ENCODE measurements at places on chromosomes 13 and 19. TPM values are rescaled to one million over a fixed set of nuclear protein-coding genes. Genes with fewer than 3 reads are reported as not detected.

DNA sequence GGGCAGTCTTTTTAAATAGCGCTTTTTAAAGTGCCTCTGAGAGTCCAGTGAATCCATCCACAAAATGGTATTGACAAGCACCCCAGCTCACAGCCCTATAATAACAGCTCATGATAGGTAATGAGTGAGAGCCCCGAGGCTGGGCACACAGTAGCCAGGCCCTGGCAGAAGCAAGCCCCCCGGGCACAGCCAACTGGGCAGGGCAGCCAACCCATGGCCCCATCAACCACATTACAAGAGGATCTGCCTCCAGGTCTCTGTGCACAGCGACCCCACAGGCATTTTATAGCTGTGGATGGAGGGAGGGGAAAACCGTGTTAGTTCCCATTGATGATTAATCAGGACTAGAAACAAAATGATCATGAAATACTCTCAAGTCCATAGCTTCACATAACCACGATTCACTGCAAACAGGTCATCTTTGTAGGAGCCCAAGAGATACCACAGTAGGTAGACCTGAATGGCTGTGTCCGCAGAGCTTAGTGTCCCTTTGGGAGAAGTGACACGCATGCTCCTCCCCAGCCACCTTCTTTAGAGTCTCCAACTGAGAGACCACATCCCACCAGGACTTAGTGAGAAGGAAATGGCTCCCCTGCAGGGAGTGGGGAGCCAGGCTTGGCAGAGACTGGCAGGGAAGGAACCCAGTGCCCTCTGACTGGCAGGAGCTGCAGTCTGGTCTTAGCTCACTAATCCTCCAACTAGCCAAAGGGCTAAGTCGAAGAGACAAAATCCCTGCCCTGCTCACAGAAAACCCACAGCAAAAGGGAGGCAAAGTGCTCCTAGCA, 4.3 kb upstream of the VSTM2B start:
- no peak overlapping the region for H3K27ac ChIP-seq
- no peaks in the 10 kb centered on the region for H3K36me3 ChIP-seq
- no peak for DNase-seq
- peaks cover 31% of the 10 kb centered on the region for H3K27me3 ChIP-seq

- no peaks in the 10 kb centered on the region for H3K4me1 ChIP-seq
- no peak overlapping the region for H3K27ac ChIP-seq
- no peak for DNase-seq
Measured at GRCh38 chr19:52474351-52475127, 21.2 kb downstream of the ZNF578 start.

DNA sequence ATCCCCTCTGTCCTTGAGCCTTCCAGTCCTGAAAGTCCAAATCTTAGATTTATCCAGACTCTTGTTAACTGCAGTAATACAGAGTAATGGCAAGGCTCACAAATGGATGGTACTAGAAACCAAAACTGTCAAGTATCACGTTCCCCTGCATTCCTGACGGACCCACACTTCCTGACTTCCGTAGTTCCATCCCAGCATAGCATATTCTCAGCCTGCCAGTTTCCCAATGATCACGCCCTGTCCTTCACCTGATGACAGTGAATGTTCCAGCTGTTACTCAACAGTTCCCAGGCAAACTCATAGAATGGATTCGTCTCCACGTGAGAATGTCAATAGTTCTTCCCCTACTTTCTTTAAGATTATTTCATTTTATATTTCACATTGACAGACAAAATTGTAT, 33.6 kb downstream of the SLC7A1 start:
- peaks cover 30% of the 10 kb centered on the region for H3K4me1 ChIP-seq
- no peak overlapping the region for H3K4me3 ChIP-seq
- H3K27ac ChIP-seq, result no peak overlapping the region
- H3K27me3 ChIP-seq, result no peaks in the 10 kb centered on the region
- no peak for DNase-seq
- 0 out of 2 replicates have a peak, but pooled peaks cover 3% of the 10 kb centered on the region for H3K36me3 ChIP-seq

- no peaks in the 10 kb centered on the region for H3K4me1 ChIP-seq
- no peaks in the 10 kb centered on the region for H3K27me3 ChIP-seq
- H3K4me3 ChIP-seq, result no peak overlapping the region
Measured at GRCh38 chr13:33445024-33445423, 159.5 kb upstream of the STARD13 start.

GRCh38 chr13:70708775-70709174, 600.5 kb upstream of the KLHL1 start:
- H3K36me3 ChIP-seq, result no peaks in the 10 kb centered on the region
- no peaks in the 10 kb centered on the region for H3K27me3 ChIP-seq
- H3K27ac ChIP-seq, result no peak overlapping the region
- no peak for DNase-seq
- H3K4me3 ChIP-seq, result no peak overlapping the region
- no peaks in the 10 kb centered on the region for H3K4me1 ChIP-seq

GSX1 gene
- not detected for polyA plus RNA-seq

DIRAS1 gene
- polyA plus RNA-seq, result 2.6 TPM

PRX gene
- polyA plus RNA-seq, result 0.52 TPM

KLK2 gene
- not detected for polyA plus RNA-seq

KLK7 gene
- not detected for polyA plus RNA-seq
